ENCODE measurements at places on chromosomes 7 and 10.

DNA sequence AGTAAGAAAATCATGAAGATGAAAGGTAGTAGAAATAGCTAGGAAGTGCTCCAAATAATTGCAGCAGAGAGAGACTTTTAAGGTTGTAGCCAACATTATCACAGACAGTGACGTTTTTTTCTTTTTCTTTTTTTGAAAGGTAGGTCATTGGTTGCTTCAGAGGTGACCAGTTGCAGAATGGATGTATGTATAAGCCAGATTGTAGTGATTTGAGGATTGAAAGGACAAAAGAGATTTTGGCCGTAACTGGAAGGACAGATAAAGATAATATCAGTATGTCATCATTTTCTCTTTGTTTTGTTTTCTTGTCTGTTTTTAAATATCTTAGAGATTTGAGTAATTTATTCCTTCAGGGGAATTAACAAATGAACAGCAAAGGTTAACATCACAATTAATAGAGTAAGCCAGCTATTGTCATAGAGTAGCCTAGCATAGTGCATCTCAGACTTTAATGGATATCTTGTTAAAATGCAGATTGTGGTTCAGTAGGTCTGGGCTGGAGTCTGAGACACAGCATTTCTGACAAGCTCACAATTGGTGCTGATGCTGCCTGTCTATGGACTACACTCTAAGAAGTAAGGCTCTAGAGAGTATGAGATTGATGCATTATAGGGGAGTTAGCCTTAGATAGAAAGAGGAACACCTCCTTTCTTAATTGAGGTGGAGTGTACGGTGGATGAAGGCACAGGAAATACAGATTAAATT lies 28.3 kb downstream of the CDK13 start:
- no peak for DNase-seq

DNA sequence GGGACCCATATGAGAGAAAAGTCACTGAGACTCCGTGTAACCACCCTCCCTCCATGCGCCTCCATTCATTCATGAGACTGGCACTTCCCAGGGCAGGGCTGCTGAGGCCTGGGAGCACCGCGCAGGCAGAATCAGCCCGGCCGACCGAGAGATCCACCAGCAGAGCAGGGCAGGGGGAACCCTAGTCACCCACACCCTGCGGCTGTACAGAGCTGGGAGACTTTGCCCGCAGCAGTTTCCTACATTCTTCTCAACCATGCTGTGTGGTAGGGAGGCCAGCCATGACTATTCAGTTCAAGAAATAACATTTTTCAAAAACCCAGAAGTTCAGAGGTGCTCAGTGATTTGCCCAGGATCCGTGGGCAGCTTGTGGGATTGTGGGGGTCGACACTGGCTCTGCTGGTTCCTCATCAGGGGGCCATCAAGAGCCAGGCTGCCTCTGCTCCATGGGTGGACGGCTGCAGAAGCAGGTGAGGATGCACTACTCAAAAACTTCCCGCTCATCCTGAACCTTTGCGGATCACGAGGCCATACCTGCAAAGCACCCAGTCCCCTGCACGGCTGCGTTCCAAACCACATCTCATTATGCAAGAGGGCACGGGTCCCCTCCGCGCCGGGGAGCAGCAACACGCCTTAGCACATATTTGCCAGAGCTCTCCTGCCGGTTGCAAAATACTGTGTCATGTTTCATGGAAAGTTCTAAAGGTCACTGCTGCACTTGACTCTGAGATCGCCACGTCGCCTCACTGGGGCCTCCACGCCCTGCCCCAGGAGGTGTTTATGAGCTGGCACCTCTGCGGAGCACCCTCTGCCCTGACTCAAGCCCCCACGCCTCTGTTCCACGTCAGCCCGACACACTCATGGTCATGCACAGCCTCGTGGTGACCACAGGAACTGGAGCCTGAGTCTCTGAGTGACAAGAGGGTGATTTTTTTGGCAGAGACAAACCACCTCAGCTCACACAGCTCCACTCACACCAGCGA lies 132.0 kb downstream of the PRKAG2 start:
- DNase-seq = peak; percentile 96

DNA sequence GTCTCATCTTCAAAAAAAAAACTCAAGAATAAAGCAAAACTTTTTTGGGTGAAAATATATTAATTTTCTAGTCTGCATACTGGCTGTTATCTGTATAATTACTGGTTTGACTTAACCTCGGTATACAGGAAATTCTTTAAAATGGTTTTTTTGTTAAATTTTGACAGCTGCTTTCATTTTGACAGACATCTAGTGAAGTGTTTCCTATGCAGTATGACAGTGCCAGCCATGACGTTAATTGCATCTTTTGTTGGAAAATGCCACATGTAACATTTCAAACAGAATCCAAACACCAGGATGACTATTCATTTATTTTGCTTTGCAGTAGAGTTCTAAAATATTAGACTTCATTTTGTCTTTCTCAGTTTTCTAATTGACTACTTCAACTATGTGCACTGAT lies 460.4 kb downstream of the NXPH1 start:
- no peak for DNase-seq

GRCh38 chr7:32428546-32428945 lies 61.6 kb downstream of the LSM5 start:
- DNase-seq = no peak

- DNase-seq = no peak
These were observed 40.0 kb upstream of the TM9SF3 start for GRCh38 chr10:96626795-96627194.

DNA sequence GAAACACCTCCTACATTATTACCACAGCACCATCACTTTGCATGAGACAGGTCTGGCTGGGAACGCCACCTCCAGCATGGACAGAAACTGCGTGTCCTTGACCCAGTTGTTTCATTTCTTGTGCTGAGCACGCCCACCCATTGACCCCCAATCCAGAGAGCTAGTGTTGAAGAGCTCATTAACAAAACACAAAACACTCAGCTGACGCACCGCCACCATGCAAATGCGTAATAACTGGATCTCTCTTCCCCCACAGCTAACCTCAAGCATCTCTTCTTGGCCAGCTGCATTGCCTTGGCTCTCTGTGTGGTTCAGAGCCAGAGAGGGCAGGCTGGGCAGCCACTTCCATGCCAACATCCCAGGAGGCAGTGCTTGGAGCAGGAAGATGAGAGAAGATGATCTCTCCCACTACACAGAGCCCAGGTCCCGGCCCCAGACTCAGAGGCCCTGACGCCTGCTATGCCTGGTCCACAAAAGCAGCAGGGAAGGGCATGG lies 173.5 kb downstream of the PLXNA4 start:
- no peak for DNase-seq

DNA sequence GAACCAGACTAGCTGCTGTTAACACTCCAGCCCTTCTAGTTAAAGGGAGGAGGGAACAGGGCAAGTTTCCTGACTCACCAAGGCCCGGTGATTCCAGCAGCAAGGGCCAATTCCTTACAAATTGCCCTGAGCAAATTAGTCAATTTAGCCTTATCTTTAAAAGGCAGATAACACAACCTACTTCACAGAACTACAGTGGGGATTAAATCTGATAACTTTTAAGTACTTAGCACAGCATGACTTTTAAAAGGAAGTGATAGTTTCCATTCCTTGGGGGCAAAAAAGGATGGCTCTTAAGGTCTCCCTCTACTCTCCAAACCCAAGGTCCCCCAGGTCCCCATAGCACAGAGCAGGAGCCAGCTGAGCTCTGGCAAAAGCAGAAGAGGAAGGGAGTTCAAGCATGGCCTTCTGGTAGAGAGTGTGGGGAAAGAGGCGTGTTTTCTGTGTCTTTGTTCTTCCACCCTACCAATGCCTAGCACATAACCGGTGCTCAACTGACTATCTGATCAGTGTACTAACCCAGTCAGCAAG lies 4.0 kb downstream of the CDCA7L start:
- DNase-seq = peak; percentile 74

DNA sequence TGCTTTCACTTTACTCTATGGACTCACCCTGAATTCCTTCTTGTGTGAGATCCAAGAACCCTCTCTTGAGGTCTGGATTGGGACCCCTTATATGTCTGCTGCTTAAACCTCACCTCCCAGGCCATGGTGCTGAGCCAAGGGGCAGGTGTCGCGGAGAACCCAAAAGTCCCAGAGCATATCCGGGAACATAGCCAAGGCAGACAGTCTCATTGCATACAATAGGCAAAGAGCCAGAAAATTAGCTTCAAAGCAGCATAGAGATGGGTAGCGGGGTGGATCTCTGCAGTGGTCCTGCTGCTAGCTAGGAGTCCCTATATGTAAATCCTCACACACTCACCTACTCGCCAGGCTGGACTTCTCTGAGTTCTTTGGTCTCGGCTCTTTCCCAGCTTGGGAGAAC lies 5.5 kb downstream of the CCL24 start:
- DNase-seq = no peak

DNA sequence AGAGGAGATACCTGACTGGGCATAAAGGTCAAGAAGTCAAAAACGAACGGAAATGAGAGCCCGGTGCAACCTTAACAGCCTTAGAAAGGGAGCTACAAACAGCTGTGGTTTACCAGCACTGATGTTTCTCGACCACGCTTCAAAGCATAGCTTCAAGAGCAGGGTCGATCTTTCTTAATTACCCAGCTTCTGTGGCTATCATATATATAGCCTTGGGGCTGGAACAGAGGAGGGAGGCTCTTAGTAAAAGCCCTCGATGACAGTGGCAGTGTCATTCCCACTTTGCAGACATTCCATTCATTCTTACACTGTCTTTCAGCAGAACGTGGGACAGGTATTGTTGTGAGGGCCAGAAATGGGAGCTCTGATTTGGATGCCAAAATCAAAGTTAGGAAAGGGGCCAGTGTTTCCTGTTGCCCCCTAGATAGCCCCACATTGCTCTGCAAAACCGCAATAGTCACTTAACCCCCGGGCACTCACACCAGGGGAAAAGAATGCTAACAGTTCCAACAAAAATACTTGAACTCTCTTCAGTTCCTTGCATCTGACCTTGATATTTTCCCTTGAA lies 141.5 kb downstream of the MTPAP start:
- DNase-seq = peak; percentile 67

DNA sequence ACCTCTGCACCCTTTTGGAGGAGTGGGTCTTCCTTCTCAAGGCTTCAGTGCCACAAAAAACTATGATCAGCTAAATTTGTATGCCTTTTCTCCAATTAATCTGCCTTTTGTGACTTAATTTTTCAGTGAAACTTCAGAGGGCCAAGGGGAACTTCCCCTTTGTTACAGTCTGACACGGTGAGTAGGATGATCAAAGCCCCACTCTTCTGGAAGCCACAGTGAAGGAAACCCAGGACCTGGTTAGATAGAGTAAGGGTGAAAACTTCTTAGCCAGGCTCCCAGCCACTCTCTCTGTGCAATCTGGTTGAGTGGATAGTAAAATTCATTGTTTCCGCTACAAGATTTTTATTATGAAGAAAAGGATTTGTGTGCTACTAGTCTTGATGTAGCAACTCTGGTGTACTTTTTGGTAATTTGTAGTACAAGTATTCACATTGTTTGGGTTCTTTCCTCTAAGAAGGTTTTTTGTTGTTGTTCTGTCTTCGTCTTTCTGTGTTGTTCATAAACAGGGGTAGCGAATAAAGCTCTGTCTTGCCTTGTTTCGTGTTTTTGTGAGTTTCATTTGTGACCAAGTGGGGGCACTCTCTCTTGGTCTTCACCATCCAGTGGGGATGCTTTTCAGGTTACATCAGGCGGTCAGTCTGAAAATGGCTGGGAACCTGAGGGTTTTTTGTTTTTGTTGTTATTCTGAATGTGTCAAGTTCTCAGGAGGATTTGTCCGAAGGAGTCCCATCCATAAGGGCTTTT lies 268.5 kb upstream of the NPSR1 start:
- no peak for DNase-seq

DNA sequence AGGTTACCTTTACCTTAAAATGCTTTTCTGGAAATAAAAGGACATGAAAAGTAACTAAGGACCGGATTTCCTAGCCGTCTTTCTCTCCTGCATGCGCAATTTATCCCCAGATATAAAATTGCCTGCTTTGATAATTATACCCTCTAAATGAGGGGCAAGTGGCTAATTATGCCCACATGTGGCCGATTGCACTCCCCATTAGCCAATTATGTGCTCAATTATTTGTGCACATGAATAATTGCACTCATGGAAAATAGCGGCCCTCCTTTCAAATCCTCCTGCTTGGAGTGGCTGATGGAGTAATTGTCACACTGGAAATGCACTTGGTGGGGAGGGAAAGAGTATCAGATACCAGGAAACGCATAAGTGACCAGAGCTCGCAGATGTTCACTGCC lies 66.4 kb upstream of the ATRNL1 start:
- DNase-seq = no peak

GRCh38 chr10:30491204-30491915 lies 57.4 kb downstream of the MAP3K8 start:
- peak; percentile 67 for DNase-seq

DNA sequence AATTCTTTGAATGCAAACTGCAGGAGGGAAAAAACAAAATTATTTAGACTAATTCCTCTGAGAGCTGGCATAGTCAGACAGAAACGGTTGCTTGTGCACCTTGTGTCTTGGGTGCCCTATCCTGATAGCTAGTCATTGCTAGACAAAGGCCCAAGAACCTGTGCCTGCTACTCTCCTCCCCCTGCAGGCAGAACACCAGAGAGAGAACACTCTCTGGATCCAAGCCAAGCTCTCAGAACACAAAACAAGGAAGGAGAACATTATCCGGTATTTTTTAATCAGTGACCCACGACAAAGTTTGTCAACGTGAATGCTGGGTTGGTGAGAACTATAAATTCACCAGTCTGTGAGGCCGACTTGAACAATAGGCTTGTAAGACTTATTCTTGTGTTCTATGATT lies 18.8 kb upstream of the PPP1R9A start:
- peak; percentile 27 for DNase-seq

DNA sequence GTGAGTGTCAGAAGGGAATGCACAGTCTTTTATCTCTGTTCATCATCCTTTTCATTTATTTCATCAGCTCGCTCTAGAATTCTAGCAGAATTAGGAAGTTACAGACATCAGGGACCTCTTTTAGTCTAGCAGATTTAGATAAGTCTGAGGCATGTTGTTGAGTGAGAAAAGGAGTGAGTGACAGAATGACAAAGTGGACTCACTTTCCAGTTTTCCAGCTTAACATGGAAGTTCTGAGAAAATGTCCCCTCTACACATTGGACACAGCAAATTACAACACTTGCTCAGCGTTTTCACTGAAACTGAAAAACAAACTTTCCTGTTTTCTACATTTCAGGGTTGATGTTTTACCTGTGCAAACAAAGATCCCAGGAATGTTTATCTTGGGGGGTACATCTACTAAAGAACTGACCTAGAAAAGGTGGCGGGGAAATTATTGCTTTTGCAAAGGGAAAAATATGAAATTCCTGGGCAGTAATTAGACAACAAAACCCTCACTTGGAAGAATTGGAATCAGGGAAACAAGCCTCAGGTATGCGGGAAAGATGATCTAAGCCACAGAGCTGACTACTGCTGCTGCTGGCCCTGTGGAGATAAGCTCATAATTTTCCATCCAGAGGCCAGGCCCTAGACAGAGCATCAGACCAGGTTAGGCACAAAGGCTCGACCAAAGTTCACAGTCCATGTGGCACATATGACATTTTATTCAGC lies 14.6 kb upstream of the CYP3A5 start:
- DNase-seq = no peak

DNA sequence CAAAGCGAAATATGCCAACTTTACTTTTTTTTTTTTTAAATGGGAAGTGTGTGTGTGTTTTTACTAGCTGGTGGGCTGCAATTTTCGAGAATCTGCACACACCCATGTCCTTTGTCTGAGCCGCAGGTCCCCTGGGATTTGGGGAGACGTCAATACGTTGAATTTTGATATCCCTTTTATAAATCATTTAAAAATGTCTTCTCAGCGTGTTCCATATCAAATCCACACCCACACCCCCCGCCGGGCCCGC lies 404 bp upstream of the FMC1 start:
- no peak for DNase-seq

- DNase-seq = no peak
These were observed 99.2 kb downstream of the SUGCT start for GRCh38 chr7:40234046-40234445.

GRCh38 chr7:22651534-22652243 lies 75.3 kb upstream of the IL6 start:
- DNase-seq = peak; percentile 23
